ENCODE measurements at places on chromosomes 2 and 18.
A peak's percentile ranks its signal among the peaks of the same experiment; 100 is the strongest.

- DNase-seq = no peak
Measured at GRCh38 chr2:231597627-231598026, 5.0 kb downstream of the TEX44 start.

DNA sequence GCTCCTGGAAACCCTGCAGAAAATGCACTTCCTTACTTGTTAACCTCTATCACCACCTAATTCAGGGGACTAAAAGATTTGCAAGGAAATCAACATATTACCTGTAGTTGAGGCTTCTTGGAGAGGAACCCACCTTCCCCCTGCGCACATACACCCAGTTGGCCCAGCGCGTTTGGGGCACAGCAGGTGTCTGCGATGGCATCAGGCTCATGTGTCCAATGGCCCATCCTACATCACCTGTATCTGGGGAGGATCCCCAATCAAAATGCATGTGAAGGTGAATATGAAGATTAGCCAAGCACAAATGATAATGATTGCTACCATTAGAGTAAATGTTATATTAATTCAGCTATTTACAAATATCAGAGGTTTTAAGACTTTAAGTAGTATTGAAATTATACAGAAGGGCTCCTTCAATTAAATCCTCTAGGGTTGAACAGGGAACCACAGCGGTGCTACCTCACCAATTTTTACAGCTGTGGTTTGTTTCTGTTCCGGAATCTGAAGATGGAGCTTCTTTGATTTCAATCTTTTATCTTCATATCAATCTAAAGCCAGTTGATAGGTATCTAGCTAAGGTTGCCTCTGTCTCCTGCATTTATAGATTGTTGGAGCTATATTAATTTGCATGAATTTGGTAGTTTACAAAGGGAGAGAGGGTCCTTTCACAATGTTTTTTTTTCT is 486.0 kb downstream of the RNF144A start:
- no peak for DNase-seq

GRCh38 chr2:102266204-102266603 is 45.2 kb upstream of the IL1RL1 start:
- DNase-seq = no peak

DNA sequence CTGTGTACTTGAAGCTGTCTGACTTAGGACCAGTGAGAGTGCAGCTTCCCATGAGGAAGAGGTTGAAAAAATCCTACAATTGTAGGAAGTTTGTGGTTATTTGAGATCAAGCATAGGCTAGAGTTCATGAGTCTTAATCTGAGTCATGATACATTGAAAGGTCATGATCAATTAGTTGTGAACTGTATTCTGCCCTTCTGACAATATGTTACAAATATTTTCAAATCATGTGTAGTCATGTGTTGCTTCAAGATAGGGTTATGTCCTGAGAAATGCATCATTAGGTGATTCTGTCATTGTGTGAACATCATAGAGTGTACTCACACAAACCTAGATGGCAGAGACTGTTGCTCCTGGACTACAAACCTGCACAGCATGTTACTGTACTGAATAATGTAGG is 68.4 kb upstream of the MFF start:
- no peak for DNase-seq

DNA sequence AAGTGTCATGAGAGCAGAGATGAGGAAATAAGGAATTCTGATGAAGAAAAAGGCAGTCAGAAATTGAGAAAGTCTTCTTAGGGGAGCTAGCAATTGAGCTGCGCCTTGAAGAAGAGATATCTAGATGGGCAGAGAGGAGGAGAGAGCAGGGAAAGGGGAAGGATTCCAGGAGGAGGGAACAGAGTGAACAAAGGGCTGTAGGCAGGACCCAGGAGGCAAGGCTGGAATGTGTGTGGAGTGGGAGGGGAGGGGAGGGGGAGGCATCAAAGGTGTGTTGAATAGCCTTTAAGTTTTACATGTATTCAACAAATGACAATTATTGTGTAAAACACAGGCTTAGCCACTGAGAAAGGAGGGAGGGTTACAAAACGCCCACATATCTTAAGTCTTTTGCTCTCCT is 164.5 kb downstream of the TDRD15 start:
- DNase-seq = no peak

DNA sequence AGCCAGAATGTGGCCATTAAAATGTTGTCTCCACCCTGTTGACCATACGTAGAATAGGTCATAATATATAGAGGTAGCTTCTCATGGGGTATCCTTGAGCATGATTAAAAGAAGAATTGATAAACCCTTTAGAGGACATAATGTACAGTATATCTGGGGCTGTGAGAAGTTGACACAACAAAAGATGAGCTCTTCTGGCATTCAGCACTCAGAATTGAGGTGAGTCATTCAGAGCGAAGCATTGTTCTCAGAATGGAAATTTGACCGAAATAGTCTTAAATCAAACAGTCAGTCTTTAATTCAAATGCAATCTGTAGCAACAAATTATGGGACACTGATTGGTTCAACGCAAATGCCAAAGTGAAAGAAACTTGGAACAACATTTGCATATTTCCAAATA is 47.3 kb downstream of the CTAGE1 start:
- no peak for DNase-seq

DNA sequence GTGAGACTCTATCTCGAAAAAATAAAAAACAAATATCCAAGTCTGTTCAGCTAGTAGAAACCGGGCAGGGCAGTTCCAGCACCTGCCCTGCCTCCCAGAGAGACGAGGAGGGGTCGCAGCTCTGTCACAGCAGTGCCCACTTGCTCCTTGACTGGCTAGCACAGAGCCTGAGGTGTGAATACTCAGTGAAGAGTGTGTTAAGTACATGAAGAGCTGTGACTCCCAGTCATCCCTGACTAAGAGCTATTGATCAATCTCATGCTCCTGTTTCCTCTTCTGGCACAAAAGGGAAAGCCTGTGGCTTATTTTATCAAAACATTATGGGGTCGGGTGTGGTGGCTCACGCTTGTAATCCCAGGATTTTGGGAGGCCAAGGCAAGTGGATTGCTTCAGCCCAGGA is 83.0 kb upstream of the FZD7 start:
- no peak for DNase-seq

GRCh38 chr2:196927376-196928225 is 1.1 kb upstream of the PGAP1 start:
- peak; percentile 55 for DNase-seq

DNA sequence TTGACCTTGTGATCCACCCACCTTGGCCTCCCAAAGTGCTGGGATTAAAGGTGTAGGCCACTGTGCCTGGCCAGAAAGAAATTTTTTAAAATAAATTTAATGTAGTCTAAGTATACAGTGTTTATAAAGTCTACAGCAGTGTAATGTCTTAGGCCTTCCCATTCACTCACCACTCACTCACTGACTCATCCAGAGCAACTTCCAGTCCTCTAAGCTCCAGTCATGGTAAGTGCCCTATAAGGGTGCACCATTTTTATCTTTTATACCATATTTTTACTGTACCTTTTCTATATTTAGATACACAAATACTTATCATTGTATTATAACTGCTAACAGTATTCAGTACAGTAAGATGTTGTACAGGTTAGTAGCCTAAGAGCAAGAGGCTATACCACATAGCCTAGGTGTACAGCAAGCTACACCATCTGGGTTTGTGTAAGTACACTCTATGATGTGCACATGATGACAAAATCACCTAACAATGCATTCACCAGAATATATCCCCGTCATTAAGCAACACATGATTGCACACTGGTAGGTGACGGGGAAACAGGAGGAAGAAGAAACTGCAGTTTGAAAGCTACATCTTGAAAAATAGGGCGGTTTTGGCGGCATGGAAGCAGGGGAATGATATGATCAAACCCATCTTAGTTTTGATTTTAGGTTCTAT is 105.1 kb upstream of the ITGB6 start:
- DNase-seq = no peak

DNA sequence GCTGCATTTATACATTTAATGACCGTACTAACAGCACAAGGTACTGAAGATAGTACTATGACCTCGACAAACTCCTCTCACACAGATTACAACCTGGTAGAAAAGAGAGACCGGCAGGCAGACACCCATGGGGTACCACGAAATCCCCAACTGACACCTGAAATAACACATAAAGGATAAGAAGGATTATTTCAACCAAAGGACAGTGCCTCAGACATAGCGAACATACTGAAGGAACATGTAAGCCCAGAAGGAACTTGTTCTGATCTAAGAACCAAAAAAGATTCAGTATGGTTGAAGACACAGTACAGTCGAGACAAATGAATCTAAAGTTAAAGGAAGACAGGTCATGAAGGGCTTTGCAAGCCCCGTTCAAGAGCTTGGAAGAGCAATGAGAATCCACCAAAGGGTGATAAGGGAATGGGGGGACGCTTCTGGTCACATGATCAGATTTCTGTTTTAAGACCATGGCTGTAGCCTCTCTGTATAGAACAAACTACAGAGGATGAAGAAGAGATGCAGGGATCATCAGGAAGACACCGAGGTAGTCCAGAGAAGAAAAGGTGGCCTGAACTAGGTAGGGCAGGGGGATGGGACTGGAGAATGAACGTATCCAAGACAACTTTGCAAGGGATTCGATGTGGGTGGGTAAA is 902 bp downstream of the MCFD2 start:
- DNase-seq = peak; percentile 20

GRCh38 chr2:240530181-240530580 is 27.6 kb downstream of the ANKMY1 start:
- no peak for DNase-seq

GRCh38 chr2:69770193-69770702 is 28.3 kb downstream of the ANXA4 start:
- peak; percentile 75 for DNase-seq

DNA sequence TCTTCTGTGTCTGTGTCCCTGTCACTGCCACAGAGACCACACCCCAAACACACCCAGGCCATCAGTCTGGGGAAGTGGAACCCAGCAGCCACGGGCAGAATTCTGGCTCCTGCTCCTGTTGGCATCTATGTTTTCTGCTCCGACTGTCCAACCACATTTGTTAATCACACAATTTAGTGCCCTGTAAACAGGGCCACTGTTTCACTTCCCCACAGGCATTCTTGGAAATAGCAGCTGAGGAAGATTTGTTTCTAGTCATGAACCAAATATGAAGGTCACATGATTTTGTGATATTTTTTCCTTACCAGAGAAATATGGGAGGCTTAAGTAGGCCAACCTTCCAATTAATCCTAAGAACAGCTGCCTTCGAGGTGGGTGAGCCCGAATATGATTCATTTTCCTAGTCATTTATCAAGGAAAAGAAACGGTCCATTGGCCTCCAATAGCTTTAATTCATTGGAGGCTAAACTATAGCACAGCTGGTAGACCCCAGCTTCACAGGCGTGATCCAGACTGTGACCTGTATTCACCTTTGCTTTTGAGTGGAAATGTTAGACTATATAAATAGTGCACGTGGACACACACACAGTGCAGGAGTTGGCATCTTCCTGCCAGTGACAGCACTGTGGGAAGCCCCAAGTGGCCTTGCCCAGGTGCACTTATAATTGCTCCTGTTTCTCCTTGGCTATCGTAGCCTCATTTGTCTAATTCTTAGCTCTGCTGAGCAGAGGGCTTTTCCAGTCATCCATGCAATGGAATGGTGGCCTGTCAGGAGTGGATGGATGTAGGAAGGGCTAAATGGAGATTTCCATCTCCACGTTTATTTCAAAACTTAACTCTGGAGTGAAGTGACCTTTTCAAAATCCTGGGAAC is 267.9 kb downstream of the LPIN1 start:
- no peak for DNase-seq

DNA sequence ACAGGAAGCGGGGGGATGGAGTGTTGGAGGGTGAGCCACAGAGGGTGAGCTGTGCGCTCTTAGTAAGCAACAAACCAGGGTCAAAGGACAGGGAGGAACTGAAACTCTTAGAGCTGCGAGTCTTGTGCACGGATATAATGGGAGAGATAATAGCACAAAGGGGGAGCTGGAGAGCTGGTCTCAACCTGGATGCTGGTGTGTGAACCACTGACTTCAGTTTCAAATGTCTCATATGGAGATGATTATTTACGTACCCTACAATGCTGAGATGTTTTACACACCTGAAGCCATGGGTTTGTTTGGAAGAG is 35.9 kb downstream of the PTGR3 start:
- DNase-seq = peak; percentile 70

- no peak for DNase-seq
Measured at GRCh38 chr2:46344706-46345105, 47.5 kb downstream of the EPAS1 start.

DNA sequence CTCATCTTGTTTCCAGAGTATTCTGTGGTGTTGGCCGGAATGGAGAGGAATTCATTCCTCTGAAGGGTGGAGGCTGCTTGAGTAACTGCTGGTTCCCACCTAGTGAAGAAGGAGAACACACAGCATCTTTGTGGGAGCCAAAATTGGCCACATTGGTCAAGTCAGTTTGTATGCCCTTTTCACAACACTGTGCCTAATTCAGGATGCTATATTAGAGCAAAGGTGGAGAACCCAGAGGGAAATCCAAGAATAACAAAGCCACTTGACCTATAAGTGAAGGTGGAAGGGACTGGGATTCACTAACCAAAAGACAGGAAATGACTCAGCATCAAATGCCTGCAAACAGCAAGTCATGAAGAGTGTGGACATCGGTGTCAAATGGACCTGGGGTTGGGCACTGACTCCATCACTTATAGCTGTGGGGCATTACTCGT is 27.3 kb upstream of the MLPH start:
- no peak for DNase-seq

- peak; percentile 48 for DNase-seq
Measured at GRCh38 chr18:62702259-62702658, 13.1 kb upstream of the PHLPP1 start.

- no peak for DNase-seq
Measured at GRCh38 chr2:237488295-237488694, 1.2 kb downstream of the MLPH start.

- DNase-seq = no peak
Measured at GRCh38 chr2:221554769-221555493, 17.2 kb downstream of the EPHA4 start.

DNA sequence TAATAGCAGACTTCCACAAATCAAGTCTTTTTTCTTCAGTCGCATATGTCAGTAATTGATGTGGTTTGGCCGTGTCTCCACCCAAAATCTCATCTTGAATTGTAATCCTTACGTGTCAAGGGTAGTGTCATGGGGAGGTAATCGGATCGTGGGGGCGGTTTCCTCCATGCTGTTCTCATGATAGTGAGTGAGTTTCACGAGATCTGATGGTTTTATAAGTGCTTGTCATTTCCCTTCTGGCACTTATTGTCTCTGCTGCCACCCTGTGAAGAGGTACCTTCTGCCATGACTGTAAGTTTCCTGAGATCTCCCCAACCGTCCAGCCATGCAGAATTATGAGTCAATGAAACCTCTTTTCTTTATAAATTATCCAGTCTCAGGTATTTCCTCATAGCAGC is 478.8 kb downstream of the PTPRM start:
- DNase-seq = no peak

DNA sequence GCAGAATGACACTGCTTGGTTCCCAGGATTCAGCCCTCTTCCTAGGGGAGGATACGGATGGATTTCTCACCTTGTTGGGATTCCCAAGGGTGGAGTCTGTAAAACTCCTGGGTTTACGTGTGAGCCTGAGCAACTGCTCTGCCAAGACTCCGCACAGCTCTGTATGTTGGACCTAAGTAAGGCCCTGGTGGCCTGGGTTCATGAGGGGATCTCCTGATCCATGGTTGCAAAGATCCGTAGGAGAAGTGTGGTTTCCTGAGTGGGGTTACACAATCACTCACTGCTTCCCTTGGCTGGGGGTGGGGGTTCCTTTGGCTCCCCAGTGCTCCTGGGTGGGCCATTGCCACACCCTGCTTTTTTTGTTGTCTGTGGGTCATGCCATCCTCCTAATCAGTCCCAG is 37.7 kb downstream of the ANKRD12 start:
- peak; percentile 64 for DNase-seq

- no peak for DNase-seq
Measured at GRCh38 chr2:138036522-138036921, 72.2 kb downstream of the HNMT start.

All from NB4 (cell line).